ENCODE measurements at places on chromosomes 6 and 20. TPM values are rescaled to one million over a fixed set of nuclear protein-coding genes. Genes with fewer than 3 reads are reported as not detected.

GRCh38 chr6:30041821-30042220, 19.2 kb upstream of the POLR1H start:
- no peak for DNase-seq

GRCh38 chr6:55260181-55260580, 67.1 kb upstream of the GFRAL start:
- DNase-seq = no peak

DNA sequence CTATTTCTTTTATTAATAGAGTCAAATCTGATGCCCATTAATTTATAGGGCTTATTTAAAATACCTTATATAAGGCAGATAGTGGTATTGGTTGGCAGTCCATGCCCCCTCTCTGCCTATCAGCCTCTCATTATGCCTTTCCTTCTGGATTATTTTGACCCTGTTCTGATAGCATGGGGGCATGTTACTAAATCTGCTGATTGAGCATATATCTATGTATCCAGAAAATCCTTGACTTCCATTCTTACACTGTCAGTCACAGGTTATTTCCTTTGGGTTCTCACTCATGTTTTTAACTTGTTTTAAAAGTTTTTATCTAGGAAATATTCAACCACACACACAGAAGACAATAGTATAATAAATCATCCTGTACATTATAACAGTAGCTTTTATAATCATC, 1184.9 kb downstream of the HACE1 start:
- DNase-seq = no peak

GRCh38 chr6:43088654-43089056, 12.5 kb downstream of the PTK7 start:
- DNase-seq = no peak

DNA sequence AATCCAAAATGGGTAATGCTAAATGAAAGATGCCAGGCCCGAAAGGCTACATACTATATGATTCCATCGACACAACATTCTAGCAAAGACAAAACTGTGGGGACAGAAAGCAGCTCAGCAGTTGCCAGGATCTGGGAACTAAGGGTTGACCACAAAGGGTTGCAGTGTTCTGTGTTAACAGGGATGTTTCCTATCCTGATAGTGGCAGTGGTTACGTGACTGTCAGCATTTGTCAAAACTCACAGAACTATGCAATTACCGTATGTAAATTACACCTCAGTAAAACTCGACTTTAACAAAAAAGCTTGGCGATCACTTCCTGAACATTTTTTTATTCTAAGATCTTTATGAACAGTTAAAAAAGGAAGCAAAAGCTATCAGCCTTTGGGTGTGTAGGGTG, 83.9 kb downstream of the BANF2 start:
- DNase-seq = no peak

- peak; percentile 37 for DNase-seq
These were observed 40.3 kb upstream of the OGFRL1 start for GRCh38 chr6:71248306-71248765.

DNA sequence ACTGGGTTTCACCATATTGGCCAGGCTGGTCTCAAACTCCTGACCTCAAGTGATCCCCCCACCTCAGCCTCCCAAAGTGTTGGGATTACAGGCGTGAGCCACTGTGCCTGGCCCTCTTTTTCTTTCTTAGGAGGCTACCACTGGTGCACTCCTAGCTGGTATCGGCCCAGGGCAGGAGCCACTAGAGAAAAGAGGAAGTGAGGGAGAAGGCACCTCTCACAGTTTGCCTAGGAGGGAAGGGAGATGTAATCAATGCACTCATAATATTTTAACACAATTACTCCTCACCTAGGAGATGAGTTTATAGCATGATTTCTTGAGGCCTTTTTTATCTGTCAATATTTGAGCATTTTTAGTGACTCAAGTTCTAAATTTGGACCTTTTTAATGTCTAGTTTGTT, 189.0 kb upstream of the SOX4 start:
- no peak for DNase-seq

- DNase-seq = no peak
These were observed 52.9 kb upstream of the SLC22A16 start for GRCh38 chr6:110529355-110529754.

GRCh38 chr6:4649728-4650127, 126.5 kb upstream of the CDYL start:
- peak; percentile 62 for DNase-seq

DNA sequence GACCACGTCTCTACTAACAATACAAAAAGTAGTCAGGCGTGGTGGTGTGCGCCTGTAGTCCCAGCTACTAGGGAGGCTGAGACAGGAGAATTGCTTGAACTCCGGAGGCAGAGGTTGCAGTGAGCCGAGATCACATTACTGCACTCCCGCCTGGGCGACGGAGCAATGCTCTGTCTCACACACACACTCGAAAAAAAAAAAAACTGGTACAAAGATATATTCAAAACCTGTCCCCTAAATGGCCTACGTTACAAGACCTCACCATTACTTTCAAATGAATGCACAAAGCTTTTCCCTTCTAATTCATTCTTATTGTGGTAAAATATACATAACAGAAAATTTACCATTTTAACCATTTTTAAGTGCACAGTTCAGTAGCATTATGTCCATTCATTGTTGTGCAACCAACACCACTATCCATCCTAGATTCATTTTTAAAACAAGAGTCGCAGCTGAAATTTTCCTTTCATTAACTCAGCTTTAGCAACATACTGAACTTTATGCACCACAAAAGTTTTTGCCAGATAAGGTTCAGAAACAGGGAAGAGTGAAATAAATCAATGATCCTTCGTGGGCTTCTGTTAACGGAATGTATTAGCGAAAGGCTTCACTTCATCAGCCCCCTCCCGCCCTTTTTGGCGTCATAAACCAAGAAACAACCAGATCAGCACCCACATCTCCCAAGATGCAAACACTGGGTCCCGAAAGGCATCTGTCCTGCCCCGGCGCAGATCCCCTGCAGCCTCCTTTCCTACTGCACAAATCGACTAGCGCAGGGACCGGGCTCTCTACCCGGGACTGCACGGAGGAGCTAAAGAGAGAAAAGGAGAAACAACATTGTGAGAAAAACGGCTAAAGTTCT, 825 bp upstream of the FAM135A start:
- DNase-seq = no peak

- peak; percentile 16 for DNase-seq
These were observed 48.6 kb upstream of the FABP7 start for GRCh38 chr6:122730775-122731386.

- DNase-seq = no peak
These were observed 204.9 kb downstream of the FOXA2 start for GRCh38 chr20:22379472-22379871.

- DNase-seq = no peak
These were observed 18.7 kb downstream of the UQCC2 start for GRCh38 chr6:33692760-33693158.

DNA sequence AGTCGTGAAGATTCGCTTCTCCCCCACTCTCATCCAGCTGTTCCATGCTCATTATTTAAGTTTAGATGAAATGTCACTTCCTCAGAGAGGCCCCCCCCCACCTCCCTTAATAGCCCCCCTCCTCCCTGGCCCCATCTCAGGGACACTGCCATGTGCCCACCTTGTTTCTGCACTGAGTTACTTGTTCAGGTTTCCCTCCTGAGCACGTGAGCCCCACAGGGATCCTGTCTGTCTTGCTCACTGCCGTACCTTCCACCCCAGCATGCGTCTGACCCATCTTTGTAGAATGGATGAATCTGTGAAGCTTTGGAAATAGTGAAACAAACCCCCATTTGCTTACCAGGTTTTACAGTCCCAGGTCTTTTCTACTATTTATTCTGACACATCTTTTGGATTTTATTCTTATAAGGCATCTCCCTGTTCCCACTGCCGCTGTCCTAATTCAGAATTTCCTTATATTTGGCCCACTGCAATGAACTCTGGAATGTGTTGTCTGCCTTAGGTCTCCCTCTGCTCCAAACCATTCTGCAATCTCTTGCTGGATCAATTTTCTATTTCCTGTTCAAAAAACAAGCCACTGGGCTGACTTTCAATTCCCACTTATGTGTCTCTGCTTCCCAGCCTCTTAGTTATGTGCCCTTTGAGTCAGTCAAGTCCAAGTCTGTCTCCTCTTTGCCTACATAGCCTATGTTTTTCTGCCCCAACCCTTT, 136.5 kb upstream of the ECI2 start:
- no peak for DNase-seq

DNA sequence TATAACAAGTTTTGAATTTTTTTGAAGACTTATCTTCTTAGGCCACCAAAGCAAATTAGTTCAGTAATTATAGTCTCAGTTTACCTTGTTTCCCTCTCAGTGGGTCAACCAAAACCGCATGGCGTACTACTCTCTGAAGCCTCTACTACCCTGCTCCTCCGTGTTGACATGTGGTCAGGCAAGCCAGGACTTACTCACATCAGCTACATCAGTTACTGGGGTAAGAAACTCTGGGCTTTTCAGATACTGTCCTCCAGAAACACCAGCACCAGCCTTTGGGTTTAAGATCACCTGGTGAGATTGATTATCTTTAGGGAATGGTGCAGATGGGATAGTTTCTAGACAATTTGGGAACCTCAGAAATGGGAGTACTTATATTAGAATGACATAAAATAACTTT, 55.1 kb downstream of the KCNQ5 start:
- no peak for DNase-seq

DNA sequence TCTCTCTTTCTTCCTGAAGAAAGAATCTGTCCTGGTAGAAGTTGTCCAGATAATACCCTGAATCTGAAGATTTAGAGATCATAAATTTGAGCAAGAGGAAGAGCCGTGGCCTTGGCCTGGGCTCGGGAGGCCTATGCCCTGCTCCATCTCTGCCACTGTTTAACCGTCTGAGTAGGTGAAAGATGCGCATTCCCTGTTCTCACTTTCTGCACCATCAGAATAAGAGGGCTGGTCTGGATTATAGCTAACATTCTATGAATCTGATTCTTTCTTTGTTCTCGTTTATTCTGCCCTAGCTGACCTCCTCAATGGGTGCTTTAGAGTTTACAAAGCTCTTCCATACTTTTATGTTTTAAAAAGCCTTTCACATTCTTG, 51.3 kb downstream of the ELOVL4 start:
- DNase-seq = no peak

- DNase-seq = no peak
These were observed 100.0 kb downstream of the NOL4L start for GRCh38 chr20:32484958-32485769.

- no peak for DNase-seq
These were observed 563.0 kb upstream of the AGPAT4 start for GRCh38 chr6:161836643-161837448.

DNA sequence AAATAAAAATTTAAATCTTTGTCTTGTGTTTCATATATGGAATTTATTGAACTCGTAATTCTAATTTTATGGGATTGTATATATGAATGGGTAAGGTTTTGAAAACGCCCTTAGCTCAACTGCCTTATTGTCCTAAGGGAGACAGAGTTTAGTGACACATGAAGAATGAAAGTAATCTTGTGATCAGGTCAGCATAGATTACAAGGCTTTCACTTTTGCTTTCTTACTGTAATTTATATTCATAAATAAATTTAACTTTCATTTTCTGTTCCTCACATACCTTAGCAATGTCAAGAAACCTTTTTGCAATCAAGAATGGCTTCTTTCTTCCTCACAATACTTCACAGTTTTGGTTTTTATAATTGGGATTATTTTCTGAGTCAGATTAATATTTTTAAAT, 14.4 kb downstream of the KPNA5 start:
- DNase-seq = no peak

GRCh38 chr6:34586327-34587040, 30.4 kb upstream of the SPDEF start:
- no peak for DNase-seq

DNA sequence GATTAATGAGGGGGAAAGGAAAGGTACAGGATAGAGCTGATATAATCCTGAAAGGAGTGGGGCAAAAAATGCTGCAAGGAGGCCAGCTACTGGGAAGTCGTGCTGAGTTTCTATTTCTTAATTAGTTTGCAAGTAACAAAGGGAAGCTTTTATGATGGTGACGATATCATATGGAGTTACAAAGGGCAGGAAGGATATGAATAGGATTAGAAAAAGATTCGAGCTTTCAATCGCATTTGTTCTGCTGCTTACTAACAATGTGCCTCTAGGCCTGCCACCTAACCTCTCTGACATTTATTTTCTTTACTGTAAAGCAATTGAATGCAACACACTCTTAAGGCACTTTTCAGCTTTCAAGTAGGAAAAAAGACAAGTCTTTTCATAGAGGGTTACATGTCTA, 219.2 kb downstream of the CLVS2 start:
- DNase-seq = no peak

DNA sequence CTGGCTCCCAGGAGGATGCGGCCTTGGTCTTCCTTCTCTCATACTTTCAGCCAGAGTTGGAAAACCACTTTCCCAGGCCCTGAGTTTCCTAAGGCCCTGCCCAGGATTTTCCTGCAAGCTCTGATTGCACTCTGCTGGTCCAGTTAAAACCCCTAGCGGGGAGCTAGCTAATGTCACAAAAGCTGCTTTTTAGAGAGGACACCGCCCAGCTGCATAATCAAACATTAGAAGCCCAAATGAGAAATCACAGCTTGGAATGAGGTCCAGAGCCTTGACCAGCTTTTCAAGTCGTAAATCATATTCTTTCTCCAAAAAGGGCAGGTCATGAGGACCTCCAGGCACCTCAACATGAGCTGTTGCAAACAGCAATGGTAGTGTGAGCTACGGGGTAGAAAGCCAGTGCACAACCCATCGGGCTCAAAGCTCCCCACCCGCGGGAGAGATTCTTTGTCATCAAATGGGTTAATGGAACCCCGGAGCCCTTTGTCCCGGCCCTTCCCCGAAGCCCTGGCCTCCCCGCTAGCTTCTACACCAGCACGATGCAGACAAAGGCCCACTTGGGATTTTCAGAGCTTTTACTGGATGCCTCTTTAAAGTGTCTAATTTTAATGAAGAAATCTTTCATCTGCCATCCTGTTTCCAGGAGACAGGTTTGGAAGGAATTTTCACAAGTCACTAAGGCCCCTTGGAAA, 134.0 kb downstream of the SCML4 start:
- DNase-seq = no peak

DNA sequence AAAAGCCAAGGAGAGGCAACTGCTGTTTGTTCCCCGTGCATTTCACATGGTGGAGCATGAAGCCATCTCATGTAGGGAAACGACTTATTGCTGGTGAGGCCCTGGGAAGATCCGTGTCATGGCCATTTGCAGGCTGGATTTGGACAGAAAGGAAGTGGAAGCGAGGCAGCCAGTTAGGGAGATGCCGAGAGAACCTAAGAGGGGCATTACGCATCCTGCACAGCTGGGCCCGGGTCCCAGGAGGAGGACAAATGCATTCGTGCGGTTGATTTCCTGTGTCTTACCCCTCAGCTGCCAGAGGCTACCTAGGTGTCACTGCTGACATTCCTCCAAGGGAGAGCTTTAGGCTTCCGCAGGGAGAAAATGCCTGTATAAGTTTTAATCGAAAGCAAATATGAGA, 316.2 kb upstream of the CDYL start:
- DNase-seq = no peak

- no peak for DNase-seq
These were observed 21.9 kb downstream of the CD40 start for GRCh38 chr20:46139908-46140482.

- DNase-seq = no peak
These were observed 369 bp downstream of the SLC4A11 start for GRCh38 chr20:3238616-3239025.

The C20orf204 gene
- 6.8 TPM for total RNA-seq

The TRAPPC3L gene
- 0.34 TPM for total RNA-seq

The RNF8 gene
- 21.7 TPM for total RNA-seq

The WFDC5 gene
- total RNA-seq = not detected

The SH3BGRL2 gene
- total RNA-seq = 19.2 TPM

The TMEM14B gene
- 84.0 TPM for total RNA-seq

The C20orf144 gene
- total RNA-seq = not detected

The NKAIN2 gene
- total RNA-seq = 0.06 TPM

The GABRR1 gene
- total RNA-seq = not detected

The TMEM242 gene
- 6.0 TPM for total RNA-seq

The ELOVL4 gene
- 2.6 TPM for total RNA-seq

The ADAM33 gene
- total RNA-seq = not detected
